ENCODE measurements at places on chromosomes 7 and 10.

- DNase-seq: no peak
These were observed 51.9 kb downstream of the IKZF1 start for GRCh38 chr7:50356212-50356944.

- DNase-seq: no peak
These were observed 562 bp downstream of the NUB1 start for GRCh38 chr7:151342102-151342646.

GRCh38 chr7:150780292-150780691, 19.9 kb downstream of the TMEM176B start:
- DNase-seq: no peak

DNA sequence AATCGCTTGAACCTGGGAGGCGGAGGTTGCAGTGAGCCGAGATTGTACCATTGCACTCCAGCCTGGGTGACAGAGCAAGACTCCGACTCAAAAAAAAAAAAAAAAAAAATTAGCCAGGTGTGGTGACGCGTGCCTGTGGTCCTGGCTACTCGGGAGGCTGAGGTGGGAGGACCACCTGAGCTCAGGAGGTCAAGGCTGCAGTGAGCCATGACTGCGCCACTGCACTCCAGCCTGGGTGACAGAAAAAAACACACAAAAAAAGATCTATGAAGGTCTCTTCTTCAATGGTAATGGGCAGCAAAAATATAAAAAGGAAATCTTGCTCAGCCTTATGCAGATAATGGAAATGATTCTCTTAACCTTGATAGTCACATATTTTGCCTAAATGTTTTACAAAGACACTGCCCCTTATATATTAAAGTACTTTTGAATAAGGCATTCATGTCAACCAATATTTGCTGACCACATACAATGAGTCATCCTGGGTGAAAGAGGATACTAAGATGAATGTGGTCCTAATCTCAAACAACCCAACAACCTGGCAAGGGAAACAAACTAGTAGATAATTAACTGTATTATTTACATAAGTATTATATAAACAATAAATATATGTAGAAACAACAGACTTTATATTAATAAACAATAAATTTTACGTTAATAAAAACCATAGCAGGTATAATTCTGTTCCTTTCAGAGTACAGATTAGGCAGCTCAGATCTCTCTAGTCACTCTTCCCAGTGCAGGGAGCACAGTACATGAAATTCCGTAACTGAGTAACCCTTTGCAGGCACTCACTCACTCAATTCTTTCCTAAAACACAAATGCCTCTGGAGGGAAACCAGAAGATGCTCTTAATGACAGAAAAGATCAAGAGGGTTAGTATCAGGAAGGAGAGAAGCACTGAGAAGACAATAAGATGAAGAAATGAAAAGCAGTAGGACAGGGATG, 8.1 kb downstream of the TOMM7 start:
- DNase-seq: peak; percentile 79

GRCh38 chr7:18400275-18400674, 95.3 kb upstream of the HDAC9 start:
- no peak for DNase-seq

GRCh38 chr7:155412416-155413253, 45.3 kb upstream of the EN2 start:
- DNase-seq: peak; percentile 35

DNA sequence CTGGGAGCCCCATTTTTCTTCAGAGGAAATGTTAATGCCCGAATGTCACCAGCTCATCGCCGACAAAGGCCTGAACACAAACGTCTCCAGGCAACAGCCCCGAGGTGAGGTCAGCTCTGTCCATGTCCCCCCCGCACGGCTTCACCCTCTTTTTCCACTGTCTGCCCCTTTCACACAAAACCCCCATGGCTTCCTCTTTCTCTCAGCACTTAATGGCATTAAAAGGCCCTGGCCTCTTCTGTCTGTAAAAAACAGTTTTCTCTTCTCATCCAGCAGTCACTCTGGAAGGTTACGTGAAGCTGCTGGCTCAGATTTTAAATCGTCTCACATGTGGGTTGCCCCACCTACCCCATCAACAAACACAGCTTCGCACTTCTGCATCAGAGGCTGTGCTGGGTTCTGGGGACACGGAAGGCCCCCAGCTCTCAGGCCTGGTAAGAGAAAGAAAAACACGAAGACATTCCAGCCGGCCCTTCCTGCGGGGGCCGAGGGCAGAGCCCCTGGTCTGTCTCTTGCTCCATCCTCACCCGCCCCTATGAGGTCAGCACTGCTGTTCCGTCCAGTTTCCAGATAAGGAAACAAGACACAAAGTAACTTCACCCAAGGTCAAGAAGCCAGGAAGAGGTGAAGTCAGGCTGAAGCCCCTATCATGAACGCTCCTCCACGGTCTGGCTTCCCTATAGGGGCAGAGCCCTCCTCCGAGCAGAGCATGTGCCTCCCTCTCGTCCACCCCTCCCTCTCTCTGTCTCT, 91.1 kb upstream of the PDGFA start:
- no peak for DNase-seq

- DNase-seq: no peak
These were observed 48.8 kb upstream of the EXOC6 start for GRCh38 chr10:92799568-92799967.

DNA sequence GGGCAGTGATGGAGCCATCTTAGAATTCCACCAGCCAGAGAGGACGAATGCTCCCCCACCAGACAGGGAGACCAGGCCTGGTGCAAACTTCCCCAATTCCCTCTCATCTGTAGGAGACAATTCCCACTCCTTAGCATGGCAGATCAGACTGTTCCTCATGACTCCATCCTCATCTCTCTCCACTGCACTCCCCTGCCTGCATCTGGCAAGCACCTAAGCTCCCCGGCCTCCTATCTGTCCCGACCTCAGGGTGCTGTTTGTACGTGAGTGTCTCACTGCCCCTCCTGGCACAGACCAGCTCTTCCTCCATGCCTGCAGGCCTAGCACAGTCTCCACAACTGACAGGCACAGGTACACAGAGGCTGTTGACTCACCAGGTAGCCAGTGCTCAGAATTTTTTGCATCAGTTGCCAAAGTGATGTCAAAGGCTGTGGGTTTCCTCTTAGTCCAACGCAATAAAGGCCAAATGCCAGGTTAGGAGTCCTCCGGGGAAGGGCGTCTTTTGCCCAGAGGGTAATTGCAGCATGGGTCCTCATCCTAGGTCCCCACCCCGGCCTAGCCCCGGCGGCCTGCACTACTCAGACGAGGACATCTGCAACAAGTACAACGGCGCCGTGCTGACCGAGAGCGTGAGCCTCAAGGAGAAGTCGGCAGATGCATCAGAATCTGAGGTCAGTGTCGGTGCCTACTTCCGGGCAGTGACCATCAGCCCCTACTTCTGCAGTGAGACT, 436.8 kb upstream of the FOXK1 start:
- no peak for DNase-seq

GRCh38 chr10:117463545-117463920, 79.0 kb upstream of the EMX2 start:
- DNase-seq: no peak

DNA sequence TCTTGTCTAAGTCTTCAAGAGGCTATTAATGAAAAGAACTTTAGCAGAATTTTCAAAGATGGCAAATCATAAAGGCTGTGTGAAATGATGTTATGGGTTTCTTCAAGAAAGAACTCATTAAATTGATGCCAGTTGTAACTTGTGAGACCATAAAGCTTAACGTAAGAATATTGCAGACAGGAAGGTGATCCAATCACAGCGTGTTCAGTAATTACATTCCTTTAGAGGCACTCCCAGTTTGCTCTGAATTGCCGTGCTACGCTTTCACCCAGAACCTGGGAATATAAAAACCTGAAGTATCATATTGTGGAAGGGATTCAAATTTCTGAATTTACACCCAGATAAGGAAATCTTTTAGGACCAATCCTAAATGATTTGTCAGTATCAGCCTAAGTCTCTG, 64.1 kb upstream of the ITGB1 start:
- DNase-seq: no peak

DNA sequence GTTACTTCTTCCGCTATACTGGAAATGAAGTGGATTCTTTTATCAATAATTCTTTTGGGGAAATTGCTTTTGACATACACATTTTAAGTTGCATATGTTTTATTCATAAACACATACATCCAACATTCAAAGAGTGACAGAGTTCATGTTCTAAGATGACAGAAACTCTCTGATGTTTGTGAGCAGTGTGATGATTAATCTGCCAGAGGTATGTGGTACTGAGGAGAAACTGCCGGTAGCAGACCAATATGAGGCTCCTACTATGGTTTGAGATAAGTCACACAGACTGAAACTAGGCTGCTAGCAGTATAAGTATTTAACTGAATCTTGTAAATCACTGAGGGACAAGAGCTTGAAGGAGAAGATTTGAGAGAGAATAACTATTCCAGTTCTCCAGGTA, 524.1 kb upstream of the SEMA3D start:
- DNase-seq: no peak

DNA sequence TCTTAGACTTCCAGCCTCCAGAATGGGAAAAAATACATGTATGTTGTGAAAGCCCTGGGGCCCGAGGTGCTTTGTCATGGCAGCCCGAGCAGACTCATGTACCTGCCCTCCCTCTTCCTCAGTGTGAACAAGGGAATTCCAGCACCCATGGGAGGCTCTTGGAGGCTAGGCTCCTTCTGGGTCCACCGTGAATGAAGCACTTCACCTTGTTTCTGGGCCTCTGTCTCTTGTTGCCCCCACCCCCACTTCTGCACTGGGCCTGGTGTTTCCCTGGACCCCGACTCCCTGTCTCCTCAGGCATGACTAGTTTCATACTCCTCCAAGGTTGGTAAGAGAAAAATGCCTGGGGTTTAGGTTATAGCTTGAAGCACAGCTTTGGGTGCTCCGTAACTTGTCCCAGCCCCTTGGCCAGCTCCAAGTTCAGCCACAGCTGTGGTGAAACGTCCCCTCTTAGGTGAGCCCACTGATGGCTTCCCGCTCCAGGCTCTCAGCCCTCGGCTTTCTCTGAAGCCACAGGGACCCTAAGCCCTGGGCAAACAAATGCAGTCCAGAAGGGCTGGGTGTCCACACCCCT, 30.2 kb upstream of the ARHGAP22 start:
- no peak for DNase-seq

DNA sequence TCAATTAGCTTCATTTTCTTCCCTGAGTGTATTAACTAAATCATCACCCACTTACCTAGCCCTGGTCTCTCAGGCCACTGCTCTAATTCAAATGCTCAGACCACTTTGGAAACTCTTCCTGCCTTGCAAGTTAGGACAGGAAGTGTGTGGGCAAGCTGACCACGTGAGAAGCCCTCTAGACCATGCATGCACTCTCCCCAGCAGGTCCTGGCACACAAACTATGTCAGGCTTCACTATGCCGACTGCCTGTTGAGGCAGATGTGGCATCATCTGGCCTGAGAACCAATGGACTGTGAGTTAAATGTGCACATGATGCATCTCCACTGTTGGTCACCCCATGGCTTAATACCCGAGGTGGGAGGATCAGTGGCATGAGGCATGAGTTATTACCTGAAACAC, 439.6 kb downstream of the GRID1 start:
- DNase-seq: no peak

GRCh38 chr10:127332631-127333030, 136.2 kb upstream of the INSYN2A start:
- no peak for DNase-seq

DNA sequence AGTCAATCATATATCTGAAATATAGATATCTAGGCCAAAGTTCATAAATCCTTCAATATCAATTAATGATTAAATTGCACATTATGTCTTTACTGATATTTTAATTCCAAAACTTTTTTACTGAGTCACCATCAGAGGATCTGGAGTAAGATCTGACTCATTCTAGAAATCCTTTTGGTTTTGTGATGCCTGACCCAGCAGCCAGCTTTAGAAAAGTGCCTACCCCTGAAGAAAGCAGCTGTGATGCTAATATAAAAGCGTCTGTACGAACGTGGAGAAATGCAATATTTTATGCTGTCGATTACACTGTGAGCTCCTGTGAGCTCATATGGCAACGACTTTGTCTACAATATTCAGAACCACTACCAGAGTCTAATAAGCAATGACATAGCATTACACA, 142.5 kb upstream of the LRRTM3 start:
- DNase-seq: peak; percentile 89

GRCh38 chr10:117746541-117747448, 204.2 kb downstream of the EMX2 start:
- DNase-seq: no peak

DNA sequence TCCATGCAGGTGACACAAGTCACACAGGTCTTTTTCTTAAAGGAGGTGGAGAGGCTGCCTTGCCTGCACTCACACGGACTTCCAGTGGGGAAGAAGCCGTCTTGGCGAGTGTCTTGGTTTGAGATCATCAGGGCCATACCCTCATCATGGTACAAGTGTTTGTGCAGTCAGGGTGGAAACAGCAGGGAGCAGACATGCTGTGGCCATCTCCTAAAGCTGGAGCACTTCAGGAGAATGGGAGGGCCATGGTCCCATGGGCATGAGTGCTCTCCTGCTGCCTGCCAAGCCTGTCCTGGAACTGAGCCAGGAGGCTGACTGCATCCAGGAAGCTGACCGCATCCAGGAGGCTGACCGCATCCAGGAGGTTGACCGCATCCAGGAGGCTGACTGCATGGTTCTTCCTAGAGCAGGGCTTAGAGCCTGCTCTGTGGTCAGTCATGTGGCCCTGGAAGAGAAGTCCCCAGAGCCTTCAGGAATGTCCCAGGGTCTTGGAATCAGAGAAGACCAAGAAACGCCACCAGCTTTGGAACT, 98.4 kb downstream of the ADARB2 start:
- no peak for DNase-seq

- no peak for DNase-seq
These were observed 496.7 kb downstream of the SH2D4B start for GRCh38 chr10:81034383-81034782.

DNA sequence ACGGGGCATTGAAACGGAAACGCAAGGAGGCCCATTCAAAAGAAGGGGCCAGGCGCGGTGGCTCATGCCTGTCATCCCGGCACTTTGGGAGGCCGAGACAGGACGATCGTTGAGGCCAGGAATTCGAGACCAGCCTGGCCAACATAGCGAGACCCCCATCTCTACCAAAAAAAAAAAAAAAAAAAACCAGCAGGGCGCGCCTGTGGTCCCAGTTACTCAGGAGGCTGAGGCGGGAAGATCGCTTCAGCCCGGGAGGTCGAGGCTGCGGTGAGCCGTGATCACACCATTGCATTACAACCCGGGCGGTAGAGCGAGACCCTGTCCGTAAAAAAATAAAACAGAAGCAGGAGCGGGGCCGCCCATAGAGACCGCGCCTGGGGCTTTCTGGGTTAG, 396 bp downstream of the PSMG3 start:
- no peak for DNase-seq

GRCh38 chr10:9668411-9668810, 1349.3 kb upstream of the CELF2 start:
- no peak for DNase-seq

Measured in LHCN-M2 (cell line).